Stimulated activated CD8-positive, alpha-beta memory T cell treated with anti-CD3 and anti-CD28 coated beads, Interleukin-15, amount 100 ng/mL, for 24 hours (primary cell): ENCODE measurements at places on chromosomes 1 and 21.

GRCh38 chr1:235649368-235650163, at the start of gene GNG4:
Gene GNG4, minus strand, starts transcription at chr1:235649784. Its CDS starts 65,946 bp downstream, at chr1:235583838.
- no peak for DNase-seq

DNA sequence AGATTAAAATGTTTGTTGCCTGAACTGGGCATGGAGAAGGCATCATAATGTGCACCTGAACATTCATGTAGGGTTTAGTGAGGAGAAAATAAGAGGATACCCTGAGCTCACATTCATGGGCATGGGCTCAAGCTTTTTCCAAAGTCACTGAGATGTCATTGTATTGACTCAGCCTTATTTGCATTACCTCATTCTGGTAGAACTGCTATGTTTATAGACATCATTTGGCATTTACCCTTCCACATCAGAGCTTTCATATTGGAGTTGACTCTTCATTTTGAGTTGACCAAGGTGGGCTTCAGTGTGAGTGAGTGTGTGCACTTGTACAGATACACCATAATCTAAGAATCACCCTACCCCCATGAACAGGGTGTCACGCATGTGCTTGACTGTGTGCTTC, 143.2 kb downstream of the PBX1 start:
- DNase-seq: no peak

DNA sequence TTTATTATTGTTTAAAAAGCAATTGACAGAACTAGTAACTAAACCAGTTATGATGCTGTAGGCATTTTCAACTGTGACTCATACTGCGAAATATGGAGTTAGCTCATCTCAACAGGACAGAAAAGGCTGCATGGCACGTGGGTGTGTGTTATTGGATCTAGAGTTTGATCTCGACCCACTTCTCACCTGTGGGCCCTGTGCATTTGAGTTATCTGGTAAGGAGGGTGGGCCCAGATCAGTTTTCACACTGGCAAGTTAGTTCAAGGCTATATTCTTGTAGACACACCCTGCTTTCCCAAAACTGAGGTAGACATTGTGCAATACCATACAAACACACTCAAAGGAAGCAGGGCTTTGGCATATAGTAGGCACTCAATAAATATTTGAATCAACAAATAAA, 71.3 kb upstream of the PRDX6 start:
- no peak for DNase-seq

- no peak for DNase-seq
Measured at GRCh38 chr21:42554251-42554961, 40.8 kb downstream of the SLC37A1 start.

- no peak for DNase-seq
Measured at GRCh38 chr1:66354311-66355201, 179.4 kb upstream of the SGIP1 start.

DNA sequence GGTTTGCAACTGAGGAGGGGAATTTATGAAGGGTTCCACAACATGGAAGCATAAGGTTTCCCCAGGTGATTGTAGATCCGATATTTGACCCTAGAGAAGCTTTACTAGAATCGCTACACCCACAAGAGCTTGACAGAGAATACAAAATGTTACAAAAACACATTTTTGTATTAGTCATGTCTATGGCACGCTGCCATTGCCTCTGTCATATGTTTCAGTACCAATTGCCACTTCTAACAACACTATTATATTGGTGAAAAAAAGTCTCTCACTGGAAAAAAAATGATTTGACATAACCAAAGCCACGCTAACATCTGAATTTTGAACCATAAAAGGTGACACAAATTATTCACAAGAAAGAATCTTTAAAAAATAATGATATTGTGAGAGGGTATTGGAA, 214.5 kb downstream of the KCNT2 start:
- no peak for DNase-seq

GRCh38 chr1:158283965-158284364, 5.8 kb upstream of the CD1C start:
- DNase-seq: no peak

- no peak for DNase-seq
Measured at GRCh38 chr1:60527567-60527966, 454.0 kb upstream of the C1orf87 start.

- DNase-seq: no peak
Measured at GRCh38 chr1:5751163-5751540, 241.1 kb downstream of the NPHP4 start.

- no peak for DNase-seq
Measured at GRCh38 chr1:45246760-45247159, 40.4 kb upstream of the ZSWIM5 start.

- no peak for DNase-seq
Measured at GRCh38 chr1:208211921-208212843, 32.0 kb downstream of the PLXNA2 start.

GRCh38 chr1:212938846-212939245, 11.5 kb upstream of the VASH2 start:
- no peak for DNase-seq

GRCh38 chr1:65830306-65830705, 37.6 kb downstream of the PDE4B start:
- DNase-seq: no peak

- no peak for DNase-seq
Measured at GRCh38 chr21:33959680-33960079, 44.1 kb upstream of the ATP5PO start.

DNA sequence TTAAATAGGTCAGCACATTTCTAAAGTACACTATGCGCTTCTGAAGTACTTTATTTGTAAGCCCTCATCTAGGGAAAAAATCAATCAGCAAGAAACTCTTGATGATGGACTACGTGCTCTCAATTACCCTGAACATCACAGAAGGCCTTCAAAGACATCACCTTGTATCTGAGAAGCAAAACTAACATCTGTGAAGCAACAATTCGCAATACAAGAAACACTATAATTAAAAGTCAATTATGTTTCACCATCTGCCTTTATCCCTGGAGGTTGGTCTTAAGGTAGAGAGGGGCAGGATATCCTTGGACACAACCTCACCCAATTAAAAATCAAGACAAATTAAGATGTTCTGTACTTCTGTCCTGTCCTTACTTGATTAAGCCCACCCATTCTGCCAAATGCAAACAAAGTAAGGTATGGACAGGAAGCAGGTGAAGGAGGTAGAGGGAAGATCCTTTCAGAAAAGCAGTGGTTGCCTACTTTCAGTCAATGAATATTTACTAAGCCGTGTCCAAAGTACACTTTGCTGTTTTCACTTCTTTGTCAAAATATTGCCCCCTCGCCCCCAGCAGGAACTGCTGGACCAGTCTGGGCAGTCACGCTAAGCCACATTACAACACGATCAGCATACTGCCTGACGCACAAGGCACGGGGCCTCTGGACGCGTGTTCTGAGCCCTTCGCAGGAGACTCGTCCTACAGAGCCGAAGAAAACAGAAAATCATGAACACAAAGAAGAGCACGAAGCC, 887 bp downstream of the SLC19A2 start:
- DNase-seq: no peak

DNA sequence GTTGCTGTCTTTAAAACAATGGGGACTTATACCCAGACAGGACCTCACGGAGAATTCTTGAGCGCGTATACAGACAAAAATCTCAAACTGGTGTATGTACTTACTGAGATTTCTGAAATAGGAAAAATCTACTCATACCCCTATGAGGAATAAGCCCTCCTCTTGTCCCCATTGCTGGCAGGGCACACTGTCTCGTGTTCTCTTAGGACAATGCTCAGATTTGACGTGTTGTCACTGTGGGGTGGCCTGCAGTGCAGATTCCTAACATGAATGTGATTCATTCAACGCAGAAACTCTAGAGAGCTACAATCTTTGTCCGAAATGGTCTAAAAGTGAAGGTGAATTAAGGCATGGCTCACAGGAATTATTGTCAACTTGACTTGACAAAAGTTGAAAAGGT, 31.1 kb upstream of the PDE9A start:
- no peak for DNase-seq

DNA sequence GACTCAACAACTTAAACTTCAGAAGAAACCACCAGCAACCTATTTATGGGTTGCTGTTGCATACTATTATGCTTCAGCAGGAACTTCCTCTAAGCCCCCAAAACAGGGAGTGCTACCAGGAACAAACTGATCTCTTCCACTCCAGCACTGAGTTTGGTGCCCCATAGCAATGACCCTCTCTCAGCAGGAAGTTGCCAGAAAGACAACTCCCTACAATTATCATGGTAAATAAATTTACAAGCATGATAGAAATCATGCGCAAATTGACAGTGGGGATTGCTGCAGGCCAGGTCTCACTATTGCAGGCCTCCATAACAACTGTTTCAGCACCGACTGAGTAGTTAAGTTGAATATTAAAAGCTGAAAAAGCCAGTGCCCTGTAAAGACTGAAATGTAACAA, 180.6 kb downstream of the PLA2G4A start:
- DNase-seq: no peak

GRCh38 chr1:9270290-9270883, 22.3 kb upstream of the SPSB1 start:
- DNase-seq: no peak

DNA sequence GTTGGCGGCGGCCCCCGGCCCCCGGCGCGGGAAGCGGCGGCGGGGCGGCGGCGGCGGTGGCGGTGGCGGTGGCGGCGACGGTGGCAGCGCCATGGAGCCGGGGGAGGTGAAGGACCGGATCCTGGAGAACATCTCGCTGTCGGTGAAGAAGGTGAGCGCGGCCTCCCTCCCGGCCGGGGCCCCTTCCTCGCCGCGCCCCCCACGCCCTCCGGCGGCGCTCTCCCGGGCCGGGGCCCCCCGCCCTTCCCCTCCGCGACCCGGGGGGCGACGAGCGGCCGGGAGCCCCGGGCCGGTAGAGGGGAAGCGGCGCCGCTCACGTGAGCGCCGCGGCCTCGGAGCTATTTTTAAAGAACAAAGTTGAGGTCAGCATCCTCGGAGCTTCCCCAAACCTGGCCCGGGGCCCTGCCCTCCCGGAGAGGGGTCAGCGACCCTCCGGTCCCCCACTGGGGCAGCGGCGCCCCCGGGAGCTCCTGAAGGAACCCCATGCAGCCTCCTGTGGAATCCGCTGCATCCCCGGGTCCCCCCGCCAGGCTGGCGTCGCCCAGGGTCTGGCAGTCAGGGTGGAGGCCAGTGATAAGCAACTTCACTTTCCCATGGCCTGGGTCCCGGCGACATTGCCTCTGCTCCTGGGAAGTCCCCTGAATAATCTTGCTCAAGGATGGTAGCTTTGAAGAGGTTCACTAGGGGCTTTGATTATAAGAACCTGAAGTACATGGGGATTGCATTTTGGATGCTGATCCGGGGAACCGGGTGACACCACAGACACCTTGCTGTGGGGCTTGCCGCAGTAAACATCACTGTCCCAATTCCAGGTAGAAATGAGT, 560 bp downstream of the PLEKHM2 start:
- DNase-seq: peak; percentile 3

GRCh38 chr1:243505986-243506689, 250.3 kb downstream of the SDCCAG8 start:
- DNase-seq: no peak

DNA sequence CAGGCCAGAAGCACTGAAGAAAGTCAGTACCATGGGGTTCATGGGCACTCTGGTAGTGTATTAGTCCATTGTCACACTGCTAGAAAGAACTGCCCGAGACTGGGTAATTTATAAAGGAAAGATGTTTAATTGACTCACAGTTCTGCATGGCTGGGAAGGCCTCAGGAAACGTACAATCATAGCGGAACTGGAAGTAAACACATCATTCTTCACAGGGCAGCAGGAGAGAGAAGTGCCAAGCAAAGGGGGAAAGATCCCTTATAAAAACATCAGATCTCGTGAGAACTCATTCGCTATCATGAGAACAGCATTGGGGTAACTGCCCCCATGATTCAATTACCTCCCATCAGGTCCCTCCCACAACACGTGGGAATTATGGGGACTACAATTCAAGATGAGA, 20.2 kb upstream of the ROR1 start:
- DNase-seq: no peak

GRCh38 chr1:162944974-162945674, 84.1 kb upstream of the CCDC190 start:
- no peak for DNase-seq

DNA sequence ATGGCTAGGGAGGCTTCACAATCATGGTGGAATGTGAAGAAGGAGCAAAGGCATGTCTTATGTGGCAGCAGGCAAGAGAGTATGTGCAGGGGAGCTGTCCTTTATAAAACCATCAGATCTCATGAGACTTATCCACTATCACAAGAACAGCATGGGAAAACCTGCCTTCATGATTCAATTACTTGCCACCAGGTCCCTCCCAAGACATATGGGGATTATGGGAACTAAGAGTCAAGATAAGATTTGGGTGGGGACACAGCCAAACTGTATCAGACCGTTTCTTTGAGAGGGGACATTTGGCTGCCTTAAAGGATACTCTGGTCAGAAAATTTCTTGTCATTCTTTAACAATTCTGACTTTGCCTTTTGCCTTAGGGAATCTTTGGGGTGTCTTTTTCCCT, 3.2 kb upstream of the XPR1 start:
- no peak for DNase-seq

DNA sequence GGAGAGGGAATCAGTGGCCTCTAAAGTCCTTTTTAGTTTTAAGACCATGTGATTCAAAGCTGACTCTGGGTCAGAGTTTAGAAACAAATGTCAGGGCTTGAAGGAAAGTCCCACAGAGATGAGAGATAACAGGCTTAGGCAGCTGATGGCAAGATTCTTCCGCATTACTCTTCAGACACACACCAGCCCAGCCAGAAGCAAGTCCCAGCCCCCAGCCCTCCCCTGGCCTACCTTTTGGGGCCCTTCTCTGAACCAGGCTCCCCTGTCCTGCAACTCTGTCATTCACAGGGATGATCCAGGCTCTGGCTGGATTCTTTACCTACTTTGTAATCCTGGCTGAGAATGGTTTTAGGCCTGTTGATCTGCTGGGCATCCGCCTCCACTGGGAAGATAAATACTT, 13.1 kb upstream of the CASQ1 start:
- DNase-seq: no peak

DNA sequence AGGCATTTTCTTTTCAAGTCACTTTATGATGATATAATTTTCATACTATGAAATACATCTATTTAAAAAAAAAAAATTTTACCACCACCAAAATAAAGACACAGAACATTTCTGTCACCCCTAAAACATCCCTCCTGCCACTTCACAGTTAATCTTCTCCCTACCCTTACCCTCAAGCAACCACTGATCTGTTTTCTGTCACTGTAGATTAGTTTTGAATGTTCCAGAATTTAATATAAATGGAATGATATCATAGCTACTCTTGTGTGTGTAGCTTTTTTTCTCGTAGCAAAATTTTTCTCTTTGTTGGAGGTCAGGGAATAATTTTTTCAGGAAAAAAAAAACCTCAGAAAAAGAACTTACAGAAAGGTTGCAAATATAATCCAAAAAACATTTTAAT, 152.7 kb downstream of the RHOU start:
- no peak for DNase-seq
